ENCODE measurements at places on chromosomes 12 and 14.

GRCh38 chr12:128766738-128767501, 56.8 kb downstream of the SLC15A4 start:
- DNase-seq = no peak

DNA sequence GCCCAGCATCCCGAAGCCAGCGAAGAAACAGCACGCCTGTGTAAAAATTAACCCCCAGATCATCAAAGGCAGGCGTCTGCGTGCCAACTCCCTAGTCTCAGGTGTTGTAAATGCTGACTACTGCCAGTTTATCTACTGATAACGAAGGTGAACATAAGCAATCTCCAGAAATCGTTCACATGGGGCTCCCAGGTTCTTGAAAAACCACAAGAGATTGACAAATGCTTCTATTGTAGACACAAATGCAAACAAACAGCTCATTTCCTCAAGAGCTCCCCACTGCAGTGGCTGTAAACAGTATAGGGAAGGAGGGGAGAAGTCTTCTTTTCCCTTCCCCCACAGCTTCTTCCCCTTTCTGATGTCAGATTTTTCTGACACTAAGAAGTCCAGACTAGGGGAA, 5.3 kb upstream of the PLEKHG3 start:
- DNase-seq = no peak

- DNase-seq = no peak
Measured at GRCh38 chr12:58901664-58902063, 18.6 kb downstream of the LRIG3 start.

DNA sequence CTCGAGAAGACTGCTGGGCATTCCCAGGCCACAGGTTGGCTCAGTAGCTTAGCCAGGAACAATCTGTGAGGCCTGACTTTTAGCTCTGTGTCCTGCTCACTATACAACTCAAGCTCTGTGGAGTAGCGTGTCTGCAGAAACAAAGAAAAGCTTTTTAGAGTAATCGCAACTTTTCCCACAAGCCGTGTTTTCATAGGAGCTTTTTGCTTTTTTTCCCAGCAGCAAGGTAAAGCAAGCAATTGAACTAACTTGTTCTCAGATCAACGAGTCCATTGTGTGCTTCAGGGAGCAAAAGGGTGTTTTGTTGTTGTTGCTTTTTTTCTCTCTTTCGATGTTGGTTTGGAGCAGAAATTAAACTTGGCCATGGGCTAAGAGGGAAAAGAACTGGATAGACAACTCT, 97.3 kb upstream of the BCL2L14 start:
- no peak for DNase-seq

GRCh38 chr14:77848031-77848430, 48.1 kb downstream of the ADCK1 start:
- DNase-seq = no peak

GRCh38 chr12:81150382-81150781, 72.5 kb downstream of the ACSS3 start:
- no peak for DNase-seq

DNA sequence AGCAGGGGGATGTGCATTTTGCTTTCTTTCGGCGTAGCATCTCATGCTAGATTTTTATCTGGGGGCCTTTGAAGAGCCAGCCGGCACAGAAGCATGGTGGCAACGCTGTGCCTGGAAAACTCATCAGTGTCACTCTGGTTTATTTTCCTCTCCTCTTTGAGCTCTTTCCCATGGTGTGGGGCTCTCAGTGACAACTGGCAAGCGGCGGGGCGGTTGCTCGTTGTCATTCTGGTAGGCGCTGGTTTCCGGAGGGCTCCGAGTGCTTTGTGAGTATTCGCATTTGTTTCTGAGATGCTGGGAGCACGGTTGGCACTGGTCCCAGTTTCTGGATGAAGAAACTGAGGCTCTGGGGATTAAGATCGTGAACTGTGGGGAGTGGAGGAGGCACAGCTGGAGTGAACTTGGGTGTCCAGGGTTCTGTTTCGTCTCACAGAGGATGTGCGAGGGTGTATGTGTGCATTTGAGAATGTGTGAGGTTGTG, 23.3 kb downstream of the TPCN1 start:
- no peak for DNase-seq

GRCh38 chr14:58415636-58416547, 11.4 kb downstream of the TIMM9 start:
- no peak for DNase-seq

DNA sequence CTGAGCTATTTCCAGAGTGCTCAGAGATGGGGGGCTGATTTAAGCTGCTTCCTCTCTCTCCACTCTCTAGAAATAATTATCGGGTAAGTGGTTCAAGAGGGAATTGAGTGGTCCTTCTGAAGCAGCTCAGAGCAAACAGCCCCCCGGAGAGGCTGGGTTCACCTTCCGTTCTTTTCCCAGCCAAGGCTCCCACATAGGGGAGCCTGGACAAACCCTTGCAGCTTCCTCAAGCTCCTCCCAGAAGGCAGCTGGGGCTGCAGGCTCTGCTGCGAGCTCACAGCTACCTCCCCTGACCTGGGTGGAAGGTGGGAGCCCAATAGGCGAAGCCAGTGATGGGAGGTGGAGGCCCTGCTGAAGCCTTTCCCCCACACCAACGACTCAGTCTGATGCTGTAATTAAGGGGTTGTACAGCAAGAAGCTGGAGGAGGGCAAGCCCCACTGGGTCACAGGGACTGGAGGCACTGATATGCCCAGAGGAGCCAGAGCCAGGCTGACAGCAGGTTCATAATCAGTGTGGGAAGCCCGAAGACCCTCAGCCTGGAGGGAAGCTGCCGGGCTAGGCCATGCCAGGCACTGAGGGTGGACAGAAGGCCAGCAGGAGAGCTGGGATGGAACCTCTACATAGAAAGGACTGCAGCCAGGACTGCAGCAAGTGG, 52.4 kb downstream of the ARL6IP4 start:
- no peak for DNase-seq

DNA sequence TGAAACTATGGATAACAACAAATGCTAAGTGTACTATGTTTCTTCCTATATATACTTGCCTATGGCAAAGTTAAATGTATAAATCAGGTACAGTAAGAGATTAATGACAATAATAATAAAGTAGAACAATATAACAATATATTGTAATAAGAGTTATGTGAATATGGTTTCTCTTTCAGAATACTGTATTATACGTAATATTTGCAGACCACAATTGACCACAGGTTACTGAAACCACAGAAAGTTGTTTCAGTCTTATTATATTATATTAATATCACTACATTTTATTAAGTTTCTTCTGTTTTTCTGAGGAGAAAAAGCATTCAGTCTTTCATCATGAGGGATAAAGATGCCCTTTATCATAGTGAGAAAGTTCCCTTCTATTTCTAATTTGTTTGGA, 131.2 kb downstream of the EML1 start:
- DNase-seq = no peak

- no peak for DNase-seq
Measured at GRCh38 chr12:68739891-68740290, 6.1 kb upstream of the SLC35E3 start.

- DNase-seq = no peak
Measured at GRCh38 chr12:124824195-124824594, 39.5 kb downstream of the SCARB1 start.

- DNase-seq = no peak
Measured at GRCh38 chr14:58484176-58484575, 56.7 kb downstream of the KIAA0586 start.

- DNase-seq = no peak
Measured at GRCh38 chr14:76154539-76155126, 2.9 kb downstream of the GPATCH2L start.

DNA sequence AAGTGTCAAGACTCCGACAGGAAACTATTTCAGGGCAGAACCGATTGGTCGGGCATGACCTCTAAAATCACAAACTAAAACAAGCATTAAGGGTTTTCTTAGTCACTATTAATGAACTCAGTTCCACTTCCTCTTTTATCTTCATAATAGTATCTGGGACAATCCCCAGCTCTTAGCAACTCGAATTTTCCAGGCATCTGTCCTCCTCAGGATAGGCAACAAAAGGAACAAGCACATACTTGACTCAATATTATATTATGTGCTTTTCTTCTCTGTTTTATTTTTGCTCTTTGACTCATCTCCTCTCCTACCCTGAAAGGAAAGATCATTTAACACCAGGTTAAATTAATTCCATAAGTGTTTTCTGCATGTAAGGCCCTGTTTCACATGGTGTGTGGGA, 638.3 kb upstream of the TBX3 start:
- DNase-seq = peak; percentile 39

DNA sequence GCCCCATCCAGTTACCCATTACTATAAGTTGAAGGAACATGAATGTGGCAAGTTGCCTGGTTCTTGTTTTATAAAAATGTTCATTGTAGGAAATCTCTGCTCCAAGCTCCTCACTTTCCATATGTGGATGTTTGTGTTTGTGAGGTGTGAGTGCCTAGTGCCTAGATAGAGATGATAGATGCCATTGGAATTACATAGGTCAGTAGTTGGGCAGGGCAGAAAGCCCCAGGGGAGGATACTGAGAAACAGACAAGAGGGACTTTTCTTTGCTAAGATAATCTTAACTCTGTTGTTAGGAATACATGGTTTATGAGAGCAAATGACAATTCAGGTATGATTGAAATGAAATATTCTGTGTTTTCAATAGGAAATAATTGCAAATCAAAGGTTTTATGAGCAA, 226.3 kb upstream of the GRIP1 start:
- no peak for DNase-seq

GRCh38 chr14:22084393-22085281, 411.0 kb upstream of the OR4E1 start:
- DNase-seq = peak; percentile 26
